ENCODE measurements at places on chromosomes 3 and 15. TPM values are rescaled to one million over a fixed set of nuclear protein-coding genes. Genes with fewer than 3 reads are reported as not detected.

The DLL4 gene
- polyA plus RNA-seq = 4.1 TPM

The SLCO2A1 gene
- polyA plus RNA-seq = 23.6 TPM

The FRMD5 gene
- 2.2 TPM for polyA plus RNA-seq

The LIPH gene
- 0.98 TPM for polyA plus RNA-seq

The KLHL6 gene
- polyA plus RNA-seq = 2.7 TPM

The LMAN1L gene
- not detected for polyA plus RNA-seq

The PODXL2 gene
- 8.9 TPM for polyA plus RNA-seq
